ENCODE measurements at places on chromosomes 12 and 14. TPM values are rescaled to one million over a fixed set of nuclear protein-coding genes. Genes with fewer than 3 reads are reported as not detected.

The PPP4R4 gene
- polyA plus RNA-seq, result 0.17 TPM

The ZFP36L1 gene
- polyA plus RNA-seq, result 124 TPM

The RD3L gene
- not detected for polyA plus RNA-seq

The KRT7 gene
- polyA plus RNA-seq, result not detected

- H3K27me3 ChIP-seq, result no peaks in the 10 kb centered on the region
- no peak overlapping the region for H3K27ac ChIP-seq
- no peak overlapping the region for H3K4me3 ChIP-seq
- no peaks in the 10 kb centered on the region for H3K4me1 ChIP-seq
- no peaks in the 10 kb centered on the region for H3K36me3 ChIP-seq
These were observed 50.5 kb downstream of the B4GALNT3 start for GRCh38 chr12:510071-510825.

DNA sequence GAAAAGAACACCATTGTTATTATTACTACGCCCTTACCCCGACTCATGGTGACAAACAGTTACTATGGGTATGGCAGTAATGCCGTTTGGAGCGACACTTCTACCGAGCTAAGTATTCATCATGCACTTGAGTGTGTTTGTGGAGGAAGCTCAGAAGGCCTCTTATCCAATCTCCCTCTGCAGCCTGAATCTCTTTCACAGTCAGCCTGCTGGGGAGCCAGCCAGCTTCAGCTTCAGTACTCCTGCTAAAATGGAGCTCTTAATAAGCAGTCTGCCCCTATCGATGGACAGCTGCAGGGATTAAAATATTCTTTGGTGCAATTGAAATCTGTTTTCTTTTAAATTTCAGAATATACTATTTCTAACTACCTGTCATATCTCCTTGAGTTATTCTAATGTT is 24.7 kb upstream of the ATP5MC2 start:
- H3K36me3 ChIP-seq, result no peaks in the 10 kb centered on the region
- no peak overlapping the region for H3K4me3 ChIP-seq
- no peak for DNase-seq
- H3K4me1 ChIP-seq, result peaks cover 13% of the 10 kb centered on the region
- H3K27me3 ChIP-seq, result peaks cover 60% of the 10 kb centered on the region

GRCh38 chr14:81301371-81301770 is 80.6 kb upstream of the GTF2A1 start:
- no peak for DNase-seq
- H3K27ac ChIP-seq, result no peak overlapping the region
- H3K4me3 ChIP-seq, result no peak overlapping the region
- no peaks in the 10 kb centered on the region for H3K27me3 ChIP-seq

DNA sequence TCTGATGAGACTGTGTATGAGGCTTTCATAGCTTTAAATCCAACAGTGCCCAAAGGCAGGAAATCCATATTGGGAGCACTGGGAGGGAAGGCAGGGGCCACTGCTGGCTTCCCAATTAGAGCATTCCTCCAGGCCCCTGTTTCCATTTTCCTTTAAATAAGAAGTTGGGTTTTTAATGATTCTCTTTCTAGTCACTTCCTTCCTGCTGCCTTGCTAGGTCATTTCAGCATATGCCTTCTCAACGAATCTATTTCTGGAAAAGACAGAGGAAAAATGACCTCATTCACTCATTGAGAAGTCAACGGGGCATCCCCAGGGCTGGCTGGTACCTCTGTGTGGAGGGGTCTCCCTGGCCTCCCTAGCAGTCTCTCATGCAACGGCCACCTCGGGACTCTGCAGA is 43.5 kb downstream of the IGF1 start:
- H3K27me3 ChIP-seq, result no peaks in the 10 kb centered on the region
- H3K4me3 ChIP-seq, result no peak overlapping the region
- no peaks in the 10 kb centered on the region for H3K36me3 ChIP-seq
- DNase-seq, result no peak

DNA sequence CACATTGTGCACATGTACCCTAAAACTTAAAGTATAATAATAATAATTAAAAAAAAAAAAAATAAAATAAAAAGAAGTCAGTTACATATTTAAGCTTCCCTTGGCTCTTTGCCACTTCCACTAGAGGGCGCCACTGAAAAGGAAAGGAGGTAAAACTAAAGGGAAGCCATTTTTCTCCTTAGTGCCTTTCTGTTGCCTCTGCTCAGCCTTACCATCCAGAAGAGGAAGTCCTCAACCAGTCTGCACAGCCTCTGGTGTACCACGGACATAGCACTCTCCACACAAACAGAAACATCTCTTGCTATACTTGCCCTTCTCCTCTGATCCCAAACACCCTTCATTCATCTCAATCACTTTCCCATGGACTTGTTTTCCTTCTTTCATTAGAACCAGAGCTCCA is 169.0 kb upstream of the EEA1 start:
- no peaks in the 10 kb centered on the region for H3K36me3 ChIP-seq
- H3K27ac ChIP-seq, result no peak overlapping the region
- H3K4me1 ChIP-seq, result no peaks in the 10 kb centered on the region
- DNase-seq, result peak; percentile 75

DNA sequence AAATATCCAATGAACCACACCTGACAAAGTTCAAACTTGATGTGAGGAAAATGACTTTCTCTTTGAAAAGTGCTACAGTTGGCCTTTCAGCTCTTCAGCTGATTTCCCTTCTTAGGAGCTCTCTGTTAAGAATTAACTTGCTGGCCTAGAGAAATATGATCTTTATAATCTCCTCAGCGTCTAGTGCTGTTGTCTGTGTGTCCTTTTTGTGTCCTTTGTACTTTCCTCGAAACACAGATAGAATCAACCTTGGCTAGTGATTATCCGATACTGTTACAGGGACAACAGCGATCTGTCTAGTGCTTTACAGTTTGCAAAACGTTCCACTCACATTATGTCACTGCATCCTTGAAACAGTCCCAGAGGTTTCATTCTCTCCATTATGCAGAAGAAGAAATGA is 162.8 kb upstream of the RMST start:
- no peak overlapping the region for H3K27ac ChIP-seq
- H3K4me1 ChIP-seq, result no peaks in the 10 kb centered on the region
- no peaks in the 10 kb centered on the region for H3K36me3 ChIP-seq
- no peaks in the 10 kb centered on the region for H3K27me3 ChIP-seq
- no peak overlapping the region for H3K4me3 ChIP-seq

GRCh38 chr12:25254271-25254880 is 3.6 kb upstream of the KRAS start:
- H3K4me3 ChIP-seq, result no peak overlapping the region
- DNase-seq, result no peak
- peaks cover 5% of the 10 kb centered on the region for H3K4me1 ChIP-seq

DNA sequence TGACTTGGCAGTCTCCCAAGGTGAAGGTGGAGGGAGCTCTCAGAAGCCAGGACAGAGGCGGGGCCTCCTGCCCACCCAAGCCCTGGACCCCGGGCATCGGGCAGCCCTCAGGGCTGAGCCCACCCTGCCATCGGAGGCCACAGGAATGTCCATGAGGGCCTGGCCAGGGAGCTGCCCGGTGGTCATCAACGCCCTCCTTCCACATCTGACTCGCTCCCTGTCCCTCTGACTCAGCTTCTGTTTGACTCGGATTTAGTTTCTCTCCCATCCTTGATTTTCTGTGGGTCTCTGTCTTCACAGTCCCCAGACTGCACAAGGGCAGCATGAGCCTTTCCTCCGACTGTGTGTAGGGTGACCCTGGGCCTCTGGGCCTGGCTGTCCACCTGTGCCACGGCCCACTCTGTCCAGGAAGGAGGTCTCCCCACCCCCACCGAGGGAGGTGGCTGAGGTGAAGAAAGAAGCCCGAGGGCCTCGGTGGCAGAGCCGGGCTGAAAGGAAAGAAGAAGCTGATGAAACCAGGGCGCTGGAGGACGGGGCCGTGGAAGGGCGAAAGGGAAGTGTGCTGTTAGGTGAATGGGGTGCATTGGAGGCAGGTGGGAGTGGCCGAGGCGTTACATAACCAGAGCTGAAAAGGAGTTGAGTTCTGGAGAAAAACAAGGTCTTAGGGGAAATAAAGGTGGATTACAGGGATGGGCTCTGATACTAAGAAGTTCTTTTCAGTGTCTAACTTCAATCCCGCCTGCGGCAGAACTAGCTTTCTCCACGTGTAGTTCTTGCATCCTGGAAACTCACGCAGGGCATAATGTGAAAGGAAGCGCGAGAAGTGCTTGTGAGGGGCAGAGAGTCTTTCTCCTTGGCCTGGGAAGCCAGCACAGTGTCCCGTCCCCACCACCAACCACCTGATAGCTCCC is 16.7 kb upstream of the TMEM106C start:
- no peaks in the 10 kb centered on the region for H3K36me3 ChIP-seq
- H3K4me3 ChIP-seq, result no peak overlapping the region
- DNase-seq, result no peak
- no peaks in the 10 kb centered on the region for H3K27me3 ChIP-seq
- H3K4me1 ChIP-seq, result no peaks in the 10 kb centered on the region
- no peak overlapping the region for H3K27ac ChIP-seq

DNA sequence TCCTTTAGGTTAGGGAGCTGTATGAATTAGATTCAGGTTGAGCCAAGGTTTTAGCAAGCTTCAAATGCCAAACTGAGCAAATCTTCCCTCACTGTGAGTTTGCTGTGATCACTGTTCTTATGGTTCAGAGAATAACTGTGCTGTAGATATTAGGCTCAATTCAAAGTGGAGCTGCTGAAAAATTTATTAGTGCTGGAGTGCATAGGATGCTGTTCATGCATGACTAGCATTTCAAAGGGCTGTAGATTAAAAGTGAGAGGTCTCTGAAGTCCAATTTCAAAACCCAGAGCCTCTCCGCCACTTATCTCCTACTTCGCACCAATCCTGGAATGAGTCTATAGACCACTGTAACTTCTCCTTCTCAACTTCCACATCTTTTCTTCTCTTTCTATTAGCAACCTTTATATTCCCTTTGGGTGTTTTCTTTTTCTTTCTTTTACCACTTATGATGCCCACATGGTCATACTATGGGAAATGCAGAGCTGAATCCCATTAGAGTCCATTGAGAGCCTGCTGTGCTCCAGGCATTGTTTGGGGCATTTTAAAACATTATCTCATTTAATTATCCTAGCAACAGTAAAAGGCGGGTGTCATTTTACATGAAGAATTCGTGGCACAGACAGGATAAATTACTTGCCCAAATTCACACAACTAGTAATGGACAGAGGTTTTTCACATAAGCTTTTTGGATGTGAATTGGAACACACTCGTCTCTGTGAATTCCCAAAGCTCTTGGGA is 77.5 kb upstream of the EEA1 start:
- no peak overlapping the region for H3K4me3 ChIP-seq
- no peaks in the 10 kb centered on the region for H3K4me1 ChIP-seq
- H3K27ac ChIP-seq, result no peak overlapping the region
- DNase-seq, result no peak
- H3K36me3 ChIP-seq, result no peaks in the 10 kb centered on the region

DNA sequence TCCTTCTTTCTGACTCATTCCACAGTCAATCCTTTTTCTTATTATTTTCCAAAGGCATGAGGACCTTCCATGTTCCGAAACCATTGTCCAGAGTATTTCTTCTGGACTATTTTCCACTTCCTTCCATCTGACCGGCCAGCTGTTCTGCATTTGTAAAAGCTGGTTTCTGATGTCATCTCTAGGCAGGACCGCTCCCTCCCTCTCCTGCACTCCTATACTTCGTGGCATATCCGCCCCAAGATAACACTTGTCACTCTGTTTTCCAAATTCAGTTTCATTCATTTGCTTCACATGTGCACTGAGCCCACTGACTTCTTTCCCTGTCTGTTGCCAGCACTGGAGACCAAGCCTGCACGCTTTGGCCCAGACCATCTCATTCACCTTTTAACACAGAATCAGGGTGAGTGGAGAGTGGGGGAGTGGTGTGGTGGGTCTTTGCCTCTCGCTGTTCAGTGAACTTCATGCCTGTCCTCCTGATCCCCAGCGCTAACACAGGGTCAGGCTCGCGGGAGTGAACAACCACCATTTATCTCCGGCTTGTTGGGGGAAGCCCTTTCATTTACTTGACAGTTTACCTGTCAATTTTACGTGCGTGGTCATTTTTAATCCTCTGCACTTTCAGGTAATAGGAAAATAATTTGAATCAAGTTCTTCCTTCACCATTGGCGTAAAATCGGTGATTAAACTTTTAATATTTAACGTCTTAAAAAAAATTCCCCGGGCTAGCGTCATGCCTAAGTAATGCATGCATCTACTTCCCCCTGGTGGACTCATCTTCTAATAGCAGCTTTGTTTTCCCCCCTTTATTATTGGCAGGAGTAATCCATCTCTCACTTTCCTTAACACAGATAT is 52.5 kb downstream of the C12orf75 start:
- no peaks in the 10 kb centered on the region for H3K4me1 ChIP-seq
- DNase-seq, result no peak
- H3K4me3 ChIP-seq, result no peak overlapping the region
- H3K36me3 ChIP-seq, result no peaks in the 10 kb centered on the region
- H3K27me3 ChIP-seq, result no peaks in the 10 kb centered on the region

GRCh38 chr14:102279688-102280348 is 25.1 kb downstream of the MOK start:
- H3K36me3 ChIP-seq, result no peaks in the 10 kb centered on the region
- no peaks in the 10 kb centered on the region for H3K4me1 ChIP-seq
- DNase-seq, result no peak
- no peak overlapping the region for H3K27ac ChIP-seq
- no peak overlapping the region for H3K4me3 ChIP-seq
- no peaks in the 10 kb centered on the region for H3K27me3 ChIP-seq

DNA sequence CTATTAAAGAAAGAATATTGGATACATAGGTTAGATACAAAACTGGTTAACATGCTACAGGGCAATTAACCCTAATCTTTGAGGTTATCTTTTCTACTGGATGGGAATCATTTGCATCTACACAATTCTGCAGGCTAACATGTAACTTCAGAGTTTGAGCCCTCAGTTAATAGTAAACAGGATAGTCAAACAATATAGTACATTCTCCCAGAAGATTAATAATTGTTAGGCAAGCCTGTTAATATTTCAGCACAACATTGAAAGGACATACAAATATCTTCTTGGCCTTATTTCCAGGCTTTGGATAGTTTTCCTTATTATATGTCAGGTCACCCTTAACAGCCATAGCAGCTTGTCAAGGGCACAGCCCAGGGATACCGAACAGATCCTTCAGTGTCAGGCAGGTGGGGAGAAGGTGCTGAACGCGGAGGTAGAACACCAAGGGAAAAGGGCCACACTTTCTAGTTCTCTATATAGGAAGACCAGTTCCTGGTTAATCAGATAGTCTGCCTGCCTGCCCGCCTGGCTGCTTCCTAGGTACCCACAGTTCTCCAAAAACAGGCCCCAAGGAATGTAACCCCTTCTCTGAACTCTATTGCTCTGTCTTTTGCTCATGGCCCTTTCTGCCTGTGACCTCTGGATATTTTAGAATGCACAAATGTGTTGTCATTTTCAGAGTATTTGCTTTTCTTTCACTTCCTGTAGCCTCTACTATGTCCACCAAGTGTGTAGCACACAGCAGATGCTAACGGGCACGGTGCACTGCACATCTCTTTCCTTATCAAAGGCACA is 256.0 kb downstream of the PCNX1 start:
- H3K4me1 ChIP-seq, result no peaks in the 10 kb centered on the region
- no peaks in the 10 kb centered on the region for H3K36me3 ChIP-seq
- no peak for DNase-seq
- H3K27me3 ChIP-seq, result no peaks in the 10 kb centered on the region
- no peak overlapping the region for H3K4me3 ChIP-seq
- H3K27ac ChIP-seq, result no peak overlapping the region
